CD8-positive, alpha-beta T cell (primary cell): ENCODE measurements at places on chromosomes 13 and 19.

- DNase-seq, result no peak
Measured at GRCh38 chr13:78030341-78030896, 111.8 kb upstream of the EDNRB start.

DNA sequence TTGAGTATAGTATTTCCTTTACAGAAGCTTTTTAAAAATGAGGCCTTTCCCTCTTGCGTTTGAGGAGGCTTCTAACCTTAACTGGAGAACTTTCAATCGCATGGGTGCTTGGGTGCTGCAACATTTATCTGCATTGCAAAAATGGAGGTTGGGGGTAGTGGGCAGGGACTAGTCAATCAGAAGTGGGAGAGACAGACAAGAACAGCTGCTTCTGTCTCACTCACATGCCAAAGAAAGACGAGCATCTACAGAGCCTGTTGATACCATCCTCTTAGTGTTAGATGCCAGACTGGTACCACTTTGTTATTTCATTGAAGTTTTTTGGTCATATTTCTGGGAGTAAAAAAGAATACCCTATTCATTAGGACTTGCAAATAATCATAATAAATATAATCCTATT lies 1292.2 kb downstream of the UQCRFS1 start:
- no peak for DNase-seq

GRCh38 chr19:18119013-18119716 lies 21.6 kb downstream of the MAST3 start:
- peak; percentile 53 for DNase-seq

DNA sequence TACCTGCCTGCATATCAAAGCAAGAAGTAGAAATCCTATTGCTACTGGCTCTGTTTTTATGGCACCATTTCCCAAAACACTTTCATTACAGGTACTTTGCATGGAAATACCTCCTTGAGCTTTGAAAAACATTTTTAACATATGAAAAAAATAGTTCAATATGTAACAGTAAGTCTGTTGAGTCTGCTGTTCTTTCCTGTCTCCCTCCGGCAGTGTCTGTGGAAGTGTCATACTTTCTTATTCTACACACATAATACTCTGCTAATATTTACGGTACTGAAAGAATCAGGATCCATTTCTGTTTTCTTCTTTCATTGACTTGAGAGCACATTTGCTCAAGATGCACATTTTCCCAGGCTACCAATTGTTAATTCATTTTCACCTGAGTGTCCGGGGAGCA lies 8.2 kb upstream of the SERTM1 start:
- no peak for DNase-seq

DNA sequence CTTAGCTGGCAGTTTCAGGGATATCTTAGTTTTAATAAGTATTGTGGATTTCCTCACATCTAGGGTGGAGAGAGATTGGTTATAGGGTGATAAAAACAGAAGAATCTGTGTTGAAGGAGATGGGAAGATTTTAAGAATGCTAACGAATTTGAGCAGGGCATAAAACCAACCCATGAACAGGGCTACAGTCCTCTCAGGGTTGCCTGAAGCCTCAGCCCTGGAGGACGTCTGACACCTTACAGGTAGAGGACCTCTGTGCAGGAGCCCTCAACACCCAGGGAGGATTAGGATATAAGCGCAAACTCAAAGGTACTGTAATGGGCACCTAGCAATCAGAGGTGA lies 461 bp upstream of the WASF3 start:
- DNase-seq, result no peak

DNA sequence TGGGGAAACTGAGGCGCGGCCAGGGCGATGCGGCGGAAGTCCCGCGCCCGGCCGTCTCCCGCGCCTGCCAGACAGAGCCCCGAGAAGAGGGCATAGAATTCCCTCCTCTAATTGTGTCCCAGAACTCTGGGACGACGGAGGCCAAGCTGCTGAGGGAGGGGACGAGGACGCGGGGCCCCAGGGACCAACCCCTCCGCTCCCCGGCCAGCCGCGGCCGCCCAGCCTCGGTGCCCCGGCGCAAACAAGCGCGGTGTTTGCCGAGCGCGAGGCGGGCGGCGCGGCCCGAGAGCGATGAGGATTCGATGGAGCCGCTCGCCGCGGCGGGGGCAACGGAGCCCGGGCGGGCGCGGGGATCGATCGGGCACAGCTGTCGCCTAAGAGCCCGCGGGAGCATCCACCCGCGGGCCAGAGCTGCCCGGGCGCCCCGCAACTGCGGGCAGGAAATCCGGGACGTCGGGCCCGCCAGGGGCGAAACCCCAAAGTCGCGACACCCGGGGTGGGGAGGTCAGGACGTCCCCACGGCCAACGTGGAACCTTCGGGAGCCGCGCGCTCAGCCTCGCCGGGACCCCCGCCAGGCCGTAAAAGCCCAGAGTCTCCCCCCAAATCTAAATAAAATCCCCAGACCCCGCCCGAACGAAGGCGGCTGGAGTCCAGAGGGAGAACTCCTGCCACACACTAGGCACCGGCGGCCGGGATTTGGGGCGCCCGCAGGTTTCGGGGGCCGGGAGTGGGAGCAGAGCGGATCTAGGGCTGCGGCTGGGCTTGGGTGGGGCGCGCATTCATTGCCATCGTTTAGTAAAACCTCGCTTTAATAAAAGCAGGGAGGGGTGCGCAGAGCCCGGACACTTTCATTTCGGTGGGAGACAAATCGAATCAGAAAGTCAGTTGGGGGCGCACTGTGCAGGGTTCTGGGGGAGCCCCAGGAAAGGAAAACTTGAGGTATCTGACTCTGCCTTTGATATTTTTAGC lies 3.6 kb upstream of the ONECUT3 start:
- no peak for DNase-seq

GRCh38 chr13:77696879-77697216 lies 639 bp upstream of the SLAIN1 start:
- no peak for DNase-seq

GRCh38 chr19:18310118-18310909 lies 12.6 kb downstream of the LSM4 start:
- DNase-seq, result no peak

- DNase-seq, result no peak
Measured at GRCh38 chr13:36839281-36839680, 20.3 kb downstream of the RFXAP start.

GRCh38 chr13:87906411-87906810 lies 235.2 kb downstream of the SLITRK5 start:
- DNase-seq, result no peak

DNA sequence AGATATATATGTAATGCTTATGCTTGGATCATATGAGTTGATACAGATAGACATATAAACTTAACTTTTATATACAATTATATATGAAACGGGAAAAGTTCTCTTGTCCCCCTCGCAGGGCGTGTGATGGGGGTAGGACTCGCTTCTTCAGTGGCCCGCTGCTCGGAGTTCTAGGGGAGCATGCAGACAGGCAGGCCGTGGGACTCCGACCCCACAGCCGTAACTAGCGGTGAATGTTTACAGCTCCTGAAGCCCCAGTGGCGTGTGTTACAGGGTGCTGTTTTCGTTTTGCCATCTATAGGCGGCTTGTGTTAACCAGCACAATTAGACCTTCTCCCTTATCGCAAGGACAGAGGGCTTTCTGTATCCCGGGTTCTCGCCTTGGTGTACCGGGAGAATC lies 1899.8 kb downstream of the PCDH9 start:
- no peak for DNase-seq

DNA sequence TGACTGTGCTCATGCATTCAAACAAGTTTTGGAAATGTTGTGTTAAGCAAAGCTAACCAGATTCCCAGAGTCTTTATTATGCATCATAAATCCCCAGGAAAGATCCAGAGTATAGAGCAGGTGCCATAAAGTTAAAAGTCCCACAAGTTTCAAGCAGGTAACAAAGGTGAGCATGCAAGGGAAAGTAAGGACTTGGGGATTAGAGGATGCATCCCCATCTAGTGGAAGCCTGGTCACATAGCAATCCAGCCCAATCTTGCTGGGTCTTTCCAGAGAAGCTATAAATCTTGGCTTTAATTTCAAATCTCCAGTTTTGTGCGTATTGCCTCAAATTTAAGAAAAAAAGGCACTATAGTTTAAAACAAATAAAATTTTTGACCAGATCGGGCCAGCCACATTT lies 72.7 kb downstream of the ZNF254 start:
- DNase-seq, result no peak
